ENCODE measurements at places on chromosomes 5 and 9. TPM values are rescaled to one million over a fixed set of nuclear protein-coding genes. Genes with fewer than 3 reads are reported as not detected.

CCL19 gene
- total RNA-seq: 17.7 TPM

IFNE gene
- total RNA-seq: not detected

GCNT1 gene
- 0.21 TPM for total RNA-seq

TRPM3 gene
- total RNA-seq: 3.3 TPM

CDKN2B gene
- total RNA-seq: 11.4 TPM

NR2F1 gene
- total RNA-seq: 8.0 TPM

FOXD4L4 gene
- total RNA-seq: not detected

ANKRD18B gene
- total RNA-seq: not detected

GRCh38 chr9:87607859-87608258 is 110.2 kb downstream of the DAPK1 start:
- H3K4me1 ChIP-seq: no peaks in the 10 kb centered on the region
- no peaks in the 10 kb centered on the region for H3K27me3 ChIP-seq
- H3K36me3 ChIP-seq: no peaks in the 10 kb centered on the region
- DNase-seq: no peak
- no peak overlapping the region for H3K27ac ChIP-seq

- peak within 1 kb of the TSS; percentile 69 for H3K4me3 ChIP-seq
- no peak for DNase-seq
- peaks cover 12% of the 10 kb centered on the region for H3K4me1 ChIP-seq
- no peaks in the 10 kb centered on the region for H3K27me3 ChIP-seq
- H3K36me3 ChIP-seq: no peaks in the 10 kb centered on the region
Measured at GRCh38 chr9:38423973-38424843, at the start of gene IGFBPL1. IGFBPL1 (minus strand) TSS chr9:38424454; CDS start chr9:38424424, 30 bp downstream.

GRCh38 chr5:91840412-91840811 is 457.3 kb upstream of the ARRDC3 start:
- no peaks in the 10 kb centered on the region for H3K36me3 ChIP-seq
- H3K4me3 ChIP-seq: no peak overlapping the region
- DNase-seq: no peak
- no peaks in the 10 kb centered on the region for H3K4me1 ChIP-seq
- H3K27me3 ChIP-seq: no peaks in the 10 kb centered on the region
- no peak overlapping the region for H3K27ac ChIP-seq

DNA sequence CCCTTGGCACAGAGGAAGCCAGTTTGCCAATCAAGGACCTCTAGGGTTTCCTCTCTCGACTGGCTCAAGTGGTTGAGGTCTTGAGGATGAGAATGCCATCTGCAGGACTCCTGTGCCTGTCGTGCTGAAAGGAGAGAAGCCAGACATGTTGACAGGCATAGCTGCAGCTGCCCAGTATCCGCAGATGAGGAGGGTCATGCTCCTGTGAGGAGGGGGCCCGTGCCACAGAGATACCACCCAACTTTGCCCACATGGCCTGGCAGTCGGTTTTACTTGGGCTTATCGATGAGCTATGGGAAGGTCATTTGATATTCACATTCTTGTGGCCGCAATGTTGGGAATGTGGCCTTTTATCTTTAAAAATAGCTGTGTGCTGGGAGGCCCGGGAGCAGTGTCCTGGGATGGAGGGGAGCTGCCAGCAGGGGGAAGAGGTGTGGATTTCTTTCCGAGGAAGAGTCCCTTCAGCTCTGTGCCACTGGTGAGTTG is 17.4 kb downstream of the FRMPD1 start:
- no peak for DNase-seq
- H3K4me1 ChIP-seq: no peaks in the 10 kb centered on the region
- H3K27me3 ChIP-seq: no peaks in the 10 kb centered on the region
- no peaks in the 10 kb centered on the region for H3K36me3 ChIP-seq
- no peak overlapping the region for H3K27ac ChIP-seq

DNA sequence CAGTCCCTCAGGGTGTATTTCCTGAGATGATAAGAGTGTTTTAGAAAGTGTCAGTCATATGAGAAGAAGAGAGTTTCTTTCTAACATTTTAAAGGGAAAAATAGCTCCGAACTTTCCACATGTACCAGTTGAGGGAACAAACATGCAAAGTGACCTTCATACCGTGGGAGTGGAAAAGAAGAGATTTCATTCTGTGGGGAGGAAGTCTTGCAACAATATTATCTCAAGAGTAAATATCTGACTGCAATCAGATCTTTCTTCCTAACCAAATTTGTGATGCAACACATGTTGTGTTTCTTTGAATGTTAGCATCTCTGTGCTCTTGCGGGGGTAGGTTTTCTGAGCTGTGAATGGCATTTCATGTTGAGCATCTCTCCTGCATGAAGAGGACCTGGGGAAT is 30.6 kb downstream of the ANKRD55 start:
- DNase-seq: no peak
- H3K27ac ChIP-seq: no peak overlapping the region
- H3K36me3 ChIP-seq: no peaks in the 10 kb centered on the region

DNA sequence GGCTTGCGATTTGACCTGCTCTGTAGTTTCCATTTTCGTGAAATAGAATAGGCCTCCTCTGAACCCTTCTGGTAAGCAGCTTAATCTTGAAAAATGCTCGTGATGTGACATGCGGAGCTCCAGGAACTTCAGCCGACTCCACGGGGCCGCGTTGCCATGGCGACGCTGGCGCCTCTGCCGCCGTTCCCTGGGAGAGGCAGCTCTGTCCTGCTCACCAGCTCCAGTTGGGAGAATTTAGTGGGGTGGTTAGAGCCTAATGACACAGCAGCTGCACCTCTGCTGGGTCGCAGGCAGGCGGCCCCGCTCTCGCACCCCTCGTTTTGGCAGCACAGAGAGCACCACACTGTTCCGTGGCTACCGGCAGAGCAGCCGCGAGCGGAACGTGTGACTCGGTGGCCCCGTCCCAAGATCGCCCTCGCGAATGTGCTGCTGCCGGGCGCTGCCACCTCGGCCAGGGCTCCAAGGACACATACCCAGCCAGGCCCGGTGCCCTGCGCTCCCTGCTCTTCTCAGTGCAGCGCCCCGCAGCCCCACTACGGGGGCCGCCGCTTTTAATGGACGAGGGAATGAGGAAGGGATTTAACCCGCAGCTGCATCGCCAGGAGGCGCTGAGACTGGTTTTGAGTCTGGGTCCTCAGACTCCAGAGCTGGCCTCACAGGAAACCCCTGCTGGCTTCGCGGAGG is 131.2 kb upstream of the LMX1B start:
- peak overlapping the region; percentile 47 for H3K4me3 ChIP-seq
- H3K4me1 ChIP-seq: no peaks in the 10 kb centered on the region
- DNase-seq: no peak
- H3K27ac ChIP-seq: peak overlapping the region; percentile 14
- H3K27me3 ChIP-seq: no peaks in the 10 kb centered on the region

DNA sequence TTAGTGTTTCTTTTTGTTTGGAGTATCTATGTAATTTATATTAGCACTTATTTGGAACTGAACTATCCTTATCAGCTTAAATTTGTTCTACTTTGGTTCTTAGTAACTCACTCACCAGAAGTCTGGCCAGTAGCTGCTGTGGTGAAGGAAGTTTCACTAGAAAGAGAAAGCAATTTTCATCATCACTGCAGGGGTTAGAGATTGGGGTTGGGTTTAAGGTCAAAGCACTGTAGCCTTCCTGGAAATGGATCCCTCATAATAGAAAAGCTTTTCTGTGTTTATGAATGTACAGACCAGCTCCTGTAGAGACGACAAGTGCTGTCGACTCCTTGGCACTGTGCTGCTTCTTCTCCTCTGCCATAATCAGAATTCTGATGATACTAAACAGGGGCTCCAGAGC is 22.2 kb downstream of the MROH2B start:
- H3K36me3 ChIP-seq: no peaks in the 10 kb centered on the region
- no peak overlapping the region for H3K4me3 ChIP-seq
- H3K4me1 ChIP-seq: no peaks in the 10 kb centered on the region
- no peak for DNase-seq
- no peak overlapping the region for H3K27ac ChIP-seq
- H3K27me3 ChIP-seq: no peaks in the 10 kb centered on the region

DNA sequence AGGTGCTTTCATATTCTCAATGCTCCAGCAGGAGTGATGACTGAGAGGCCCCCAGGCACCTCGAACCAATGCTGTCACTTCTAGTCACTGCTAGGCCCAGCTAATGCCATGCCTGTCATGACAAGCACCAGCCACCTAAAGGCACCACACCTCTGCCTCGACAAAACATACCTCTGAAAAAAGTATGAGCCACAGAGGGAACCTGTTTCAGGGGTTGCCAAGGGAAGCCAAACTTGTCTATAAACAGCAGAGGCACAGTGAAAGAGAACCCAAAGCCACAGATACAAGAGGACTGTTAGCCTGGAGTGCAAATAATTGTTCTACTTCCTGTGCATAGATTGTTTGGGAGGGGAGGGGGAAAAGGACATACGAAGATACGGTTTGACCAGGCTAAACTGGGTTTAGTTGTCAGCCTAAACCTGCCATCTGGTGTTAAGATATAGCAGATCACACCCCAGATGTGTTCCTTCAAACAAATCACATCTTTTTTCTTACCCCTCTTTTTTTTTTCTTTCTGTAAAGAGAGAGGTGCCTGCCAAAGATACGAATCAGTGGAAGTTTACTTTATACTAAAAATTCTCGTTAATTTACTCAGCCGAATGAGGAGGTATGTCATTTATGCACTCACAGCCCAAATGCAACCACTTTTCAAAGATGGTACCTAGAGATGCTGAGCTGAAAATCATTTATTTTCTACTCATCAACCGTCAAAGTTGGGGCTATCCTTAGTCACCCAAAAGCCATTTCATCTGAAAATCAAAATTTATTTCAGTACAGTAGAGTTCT is 45.7 kb downstream of the BNC2 start:
- no peak for DNase-seq
- no peaks in the 10 kb centered on the region for H3K36me3 ChIP-seq
- no peaks in the 10 kb centered on the region for H3K4me1 ChIP-seq
- H3K27ac ChIP-seq: no peak overlapping the region
- no peak overlapping the region for H3K4me3 ChIP-seq

DNA sequence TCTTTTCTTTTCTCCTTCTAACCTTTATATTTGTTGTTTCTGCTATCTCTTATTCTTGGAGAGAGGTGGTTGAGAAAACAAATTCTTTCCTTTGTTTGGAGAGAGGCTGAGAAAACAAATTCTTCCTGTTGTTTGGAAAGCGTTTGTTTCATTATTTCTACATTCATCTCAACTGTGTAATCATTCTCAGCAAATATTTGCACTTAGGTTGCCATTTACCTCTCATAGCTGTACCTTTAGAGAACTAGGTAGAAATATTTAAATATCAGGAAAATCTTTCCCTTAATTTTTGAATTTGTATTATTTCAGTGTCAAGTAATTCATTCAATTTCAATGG is 1824.4 kb upstream of the CDH9 start:
- H3K27ac ChIP-seq: no peak overlapping the region
- H3K4me1 ChIP-seq: no peaks in the 10 kb centered on the region
- no peaks in the 10 kb centered on the region for H3K27me3 ChIP-seq
- DNase-seq: no peak

DNA sequence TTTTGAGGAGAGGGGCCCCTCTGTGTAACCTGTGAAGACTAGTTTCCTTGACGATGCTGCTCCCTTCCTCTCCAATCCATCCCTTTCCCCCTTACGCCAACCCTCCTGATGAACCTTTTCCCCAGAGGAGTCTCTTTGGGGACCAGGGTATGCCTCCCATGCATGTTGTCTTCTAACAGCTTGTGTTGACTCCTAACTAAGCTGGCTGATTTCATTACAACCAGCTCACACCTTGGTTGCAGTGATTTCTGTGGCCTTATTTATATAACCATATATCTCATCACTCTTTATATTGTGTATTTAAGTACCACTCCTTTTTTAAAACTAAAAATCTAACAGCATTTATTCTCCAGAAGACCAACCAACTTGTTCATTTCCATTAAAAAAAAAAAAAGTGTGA is 42.5 kb downstream of the SFXN1 start:
- H3K36me3 ChIP-seq: peaks cover 62% of the 10 kb centered on the region
- H3K4me3 ChIP-seq: no peak overlapping the region
- H3K4me1 ChIP-seq: no peaks in the 10 kb centered on the region

DNA sequence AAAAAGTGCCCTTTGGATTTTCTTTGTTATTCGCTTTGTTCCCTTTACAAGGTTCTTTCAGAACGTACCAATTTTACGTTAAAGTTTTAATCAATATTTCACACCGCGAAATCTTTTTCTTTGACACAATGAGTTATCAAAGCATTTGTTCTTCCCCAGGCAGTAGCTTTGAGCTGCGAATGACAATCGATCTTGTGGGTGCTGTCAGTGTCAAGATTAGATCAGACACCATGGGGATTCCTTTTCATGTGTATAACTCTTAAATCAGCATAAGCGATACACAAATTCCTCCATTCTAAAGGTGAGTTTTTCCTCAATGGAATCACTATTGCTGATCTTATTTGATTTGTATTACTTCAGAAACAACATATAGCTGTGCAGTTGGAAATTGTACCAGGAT is 145.5 kb downstream of the ST8SIA4 start:
- no peaks in the 10 kb centered on the region for H3K4me1 ChIP-seq
- H3K27me3 ChIP-seq: no peaks in the 10 kb centered on the region
- H3K36me3 ChIP-seq: no peaks in the 10 kb centered on the region

DNA sequence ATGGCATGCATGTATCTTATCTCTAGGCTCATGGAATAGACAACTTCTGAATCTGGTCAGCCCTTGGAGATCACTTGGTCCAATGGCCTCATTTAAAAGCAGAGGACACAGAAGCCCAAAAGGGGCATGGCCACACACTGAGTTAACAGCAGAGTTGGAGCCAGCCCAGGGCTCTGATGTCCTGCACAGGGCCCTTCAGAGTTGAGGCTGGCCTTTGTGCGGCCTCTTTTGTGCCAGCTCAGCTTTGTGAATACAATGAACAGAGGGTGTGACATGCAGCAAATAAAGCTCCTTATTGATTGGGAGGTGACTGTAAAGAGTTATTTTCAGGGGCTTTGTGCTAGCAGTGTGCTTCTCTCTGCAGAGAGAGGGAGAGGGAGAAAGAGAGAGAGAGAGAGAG is 150.1 kb upstream of the STK32A start:
- no peak for DNase-seq
- H3K36me3 ChIP-seq: no peaks in the 10 kb centered on the region
- H3K4me3 ChIP-seq: no peak overlapping the region
- H3K27me3 ChIP-seq: no peaks in the 10 kb centered on the region

DNA sequence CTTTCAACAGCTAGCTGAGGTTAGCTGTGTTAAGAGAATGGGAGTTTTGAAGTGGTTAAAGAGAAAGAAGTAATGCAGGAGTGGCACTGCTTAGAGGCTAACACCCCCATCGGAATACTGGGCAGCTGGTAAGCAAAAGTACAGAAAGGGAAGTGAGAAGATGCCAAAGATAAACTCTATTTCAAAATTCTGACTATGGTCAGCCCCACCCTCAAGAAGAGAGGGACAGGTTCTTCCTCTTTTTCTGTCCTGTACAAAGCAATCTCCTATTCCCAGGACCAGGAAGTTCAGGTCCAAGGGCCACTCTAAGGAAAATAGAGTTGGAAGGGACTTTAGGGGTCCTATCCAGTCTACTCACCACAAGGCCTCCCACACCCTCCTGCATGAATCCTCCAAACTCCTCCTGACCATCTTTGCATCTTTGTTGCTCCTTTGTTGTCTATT is 45.9 kb upstream of the JAK2 start:
- no peaks in the 10 kb centered on the region for H3K27me3 ChIP-seq
- no peaks in the 10 kb centered on the region for H3K36me3 ChIP-seq
- no peak for DNase-seq
- H3K27ac ChIP-seq: peak overlapping the region; percentile 61
- peaks cover 4% of the 10 kb centered on the region for H3K4me1 ChIP-seq
